Activated CD4-positive, alpha-beta memory T cell treated with anti-CD3 and anti-CD28 coated beads, Interleukin-2, amount 10 ng/mL, durations not matched to agents 7 days and 5 days (primary cell): ENCODE measurements at places on chromosomes 5 and 9. TPM values are rescaled to one million over a fixed set of nuclear protein-coding genes. Genes with fewer than 3 reads are reported as not detected.

Gene IFNK
- total RNA-seq, result not detected

DNA sequence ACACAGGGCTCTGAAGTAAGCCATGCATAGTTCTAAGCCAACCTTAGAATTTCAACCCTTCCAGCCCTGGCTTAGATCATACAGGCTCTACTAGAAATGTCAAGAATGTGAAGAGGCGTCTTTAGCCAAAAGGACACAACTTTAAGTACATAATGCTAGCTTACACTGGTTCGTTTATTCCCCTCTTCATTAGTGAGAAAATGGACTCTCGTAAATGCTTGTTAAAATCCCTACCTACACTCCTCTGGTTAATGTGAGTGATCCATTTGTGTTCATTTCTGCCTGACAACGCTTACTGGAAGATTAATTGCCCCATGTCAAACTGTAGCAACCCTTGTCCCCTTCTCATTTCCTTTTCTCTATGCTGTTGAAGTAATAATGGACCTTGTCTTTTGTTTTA, 149.3 kb upstream of the POU5F2 start:
- H3K4me3 ChIP-seq, result no peak overlapping the region
- peaks cover 5% of the 10 kb centered on the region for H3K4me1 ChIP-seq
- no peaks in the 10 kb centered on the region for H3K36me3 ChIP-seq
- H3K27ac ChIP-seq, result no peak overlapping the region

DNA sequence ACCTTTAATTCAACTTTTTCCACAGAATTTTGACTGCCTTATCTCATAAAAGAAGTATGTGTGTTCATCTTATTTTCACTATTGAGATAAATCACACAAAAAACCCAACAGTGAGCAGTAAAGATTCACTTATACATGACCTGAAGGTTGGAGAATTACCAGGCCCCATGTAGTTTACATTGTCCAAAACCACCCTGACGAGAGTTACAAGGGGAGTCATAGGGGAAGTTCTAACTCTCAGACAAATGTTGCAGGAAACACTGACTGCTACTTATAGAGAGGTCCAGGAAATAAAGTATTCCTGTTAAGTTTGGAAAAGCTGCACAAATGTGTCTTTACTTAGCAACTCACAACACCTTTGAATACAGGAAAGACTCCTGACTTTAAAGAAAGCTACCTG, 14.1 kb downstream of the SPATA9 start:
- peaks cover 3% of the 10 kb centered on the region for H3K4me1 ChIP-seq
- H3K36me3 ChIP-seq, result no peaks in the 10 kb centered on the region
- no peak overlapping the region for H3K27ac ChIP-seq
- peaks cover 5% of the 10 kb centered on the region for H3K27me3 ChIP-seq
- no peak overlapping the region for H3K4me3 ChIP-seq
- DNase-seq, result no peak

DNA sequence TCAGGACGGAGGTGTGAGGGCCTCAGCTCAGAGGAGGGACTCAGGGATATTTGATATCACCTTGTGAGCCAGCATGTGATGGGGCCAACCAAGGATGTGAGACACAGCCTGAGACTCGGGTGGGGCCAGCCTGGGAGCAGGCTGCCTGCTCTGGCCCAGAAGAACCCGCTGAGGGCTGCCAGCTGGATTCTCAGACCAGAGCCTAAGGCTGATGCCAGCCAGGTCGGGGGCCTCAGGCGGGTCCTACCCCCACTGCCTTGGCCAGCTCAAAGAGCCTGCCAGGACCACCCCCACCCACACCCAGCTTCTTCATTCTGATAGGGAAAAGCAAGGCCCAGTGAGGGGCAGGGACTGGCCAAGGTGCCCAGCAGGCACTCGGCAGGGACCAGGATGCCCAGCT, 20.3 kb upstream of the DUSP1 start:
- H3K4me1 ChIP-seq, result no peaks in the 10 kb centered on the region
- no peaks in the 10 kb centered on the region for H3K27me3 ChIP-seq
- no peak for DNase-seq
- H3K36me3 ChIP-seq, result no peaks in the 10 kb centered on the region

GRCh38 chr5:139108063-139108824, 89.9 kb downstream of the SIL1 start:
- H3K27me3 ChIP-seq, result no peaks in the 10 kb centered on the region
- H3K36me3 ChIP-seq, result peaks cover under 1% of the 10 kb centered on the region
- H3K27ac ChIP-seq, result no peak overlapping the region
- no peak overlapping the region for H3K4me3 ChIP-seq
- no peaks in the 10 kb centered on the region for H3K4me1 ChIP-seq
